Activated T-cell treated with anti-CD3 and anti-CD28 coated beads, Interleukin-2, amount 50 U/mL, for 4 hours (primary cell): ENCODE measurements at places on chromosomes 6 and 20.

- DNase-seq: no peak
These were observed 28.1 kb downstream of the PKIG start for GRCh38 chr20:44610313-44610962.

DNA sequence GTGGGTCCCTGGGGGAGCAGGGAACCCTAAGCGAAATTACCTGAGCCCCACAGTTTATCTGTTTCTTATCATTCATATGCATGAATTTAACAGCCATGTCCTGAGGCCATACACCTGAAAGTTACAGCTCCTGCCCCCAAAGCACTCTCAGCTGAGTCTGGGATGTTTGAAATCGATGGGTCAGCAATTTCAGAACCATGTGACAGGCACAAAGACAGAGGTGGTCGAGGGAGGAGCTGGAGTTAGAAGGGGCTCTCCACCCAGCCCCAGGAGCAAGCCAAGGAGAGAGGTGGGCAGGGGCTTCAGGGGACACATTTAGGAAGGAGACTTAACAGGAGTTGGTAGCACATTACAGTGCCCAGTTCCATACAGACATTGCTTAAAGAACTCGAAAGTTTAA is 14.9 kb downstream of the TTBK1 start:
- no peak for DNase-seq

GRCh38 chr6:107845777-107846176 is 21.7 kb upstream of the SCML4 start:
- no peak for DNase-seq

DNA sequence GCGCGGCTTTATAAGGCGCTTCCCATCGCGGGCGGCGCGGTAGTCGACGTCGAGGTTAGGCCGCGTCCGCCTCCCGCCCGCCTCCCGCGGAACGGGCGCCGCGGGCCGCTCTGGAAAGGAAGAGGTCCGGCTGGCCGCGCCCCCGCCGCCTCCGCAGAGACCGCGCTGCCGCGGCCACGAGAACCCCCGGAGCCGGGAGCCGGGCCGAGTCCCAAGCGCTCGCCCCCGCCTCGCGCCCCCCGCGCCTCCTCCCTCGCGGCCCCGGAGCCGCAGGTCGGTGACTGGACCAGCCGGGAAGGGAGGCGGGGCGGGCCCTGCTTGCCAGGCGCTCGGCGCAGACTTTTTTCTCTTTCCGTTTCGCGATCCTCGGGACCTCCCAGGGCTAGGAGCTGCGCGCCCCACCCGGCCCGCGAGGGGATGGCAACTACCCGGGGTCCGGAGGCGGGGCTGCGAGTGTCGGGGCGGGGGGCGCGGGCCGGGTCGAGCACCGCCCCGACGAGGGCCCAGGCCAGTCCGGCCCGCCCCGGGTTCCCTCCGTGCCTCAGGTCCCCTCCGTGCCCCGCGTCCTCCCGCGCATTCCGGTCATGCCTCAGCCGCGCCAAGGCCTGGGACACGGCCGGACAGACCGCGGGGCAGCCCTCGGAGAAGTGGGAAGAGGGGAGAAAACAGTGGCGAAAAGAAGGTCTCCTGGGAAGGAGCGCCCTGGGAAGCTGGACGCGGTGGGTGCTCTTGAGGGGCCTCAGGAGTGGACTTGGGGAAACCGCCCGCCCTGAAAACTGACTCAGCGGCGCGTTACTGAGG is 417 bp upstream of the PXDC1 start:
- peak; percentile 59 for DNase-seq

- no peak for DNase-seq
These were observed 2.9 kb downstream of the POU3F2 start for GRCh38 chr6:98836962-98837944.

- no peak for DNase-seq
These were observed 9.2 kb downstream of the SIM1 start for GRCh38 chr6:100455230-100456124.

DNA sequence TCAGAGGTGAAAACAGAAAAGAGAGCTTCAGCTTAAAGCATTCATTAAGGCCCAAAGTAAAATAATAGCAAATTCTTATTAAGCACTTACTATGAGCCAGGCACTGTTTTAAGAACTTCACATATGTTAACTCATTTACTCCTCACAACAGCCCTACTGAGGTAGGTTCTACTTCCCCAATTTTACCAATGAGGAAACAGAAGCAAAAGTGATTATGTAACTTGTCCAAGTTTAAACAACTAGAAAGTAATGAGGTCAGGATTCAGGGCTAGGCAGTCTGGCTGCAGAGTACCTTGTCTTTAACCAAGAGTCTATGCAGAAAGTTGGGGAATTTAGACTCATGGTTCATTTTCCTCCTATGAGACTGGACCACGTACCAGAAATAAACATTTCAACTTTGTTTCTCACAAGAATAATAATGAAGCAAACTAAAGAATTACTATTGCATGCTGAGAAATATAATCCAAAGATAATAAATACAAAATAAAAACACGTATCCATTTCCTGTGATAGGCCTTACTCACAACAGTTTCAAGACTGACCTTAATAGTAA is 3.8 kb downstream of the COL21A1 start:
- no peak for DNase-seq

DNA sequence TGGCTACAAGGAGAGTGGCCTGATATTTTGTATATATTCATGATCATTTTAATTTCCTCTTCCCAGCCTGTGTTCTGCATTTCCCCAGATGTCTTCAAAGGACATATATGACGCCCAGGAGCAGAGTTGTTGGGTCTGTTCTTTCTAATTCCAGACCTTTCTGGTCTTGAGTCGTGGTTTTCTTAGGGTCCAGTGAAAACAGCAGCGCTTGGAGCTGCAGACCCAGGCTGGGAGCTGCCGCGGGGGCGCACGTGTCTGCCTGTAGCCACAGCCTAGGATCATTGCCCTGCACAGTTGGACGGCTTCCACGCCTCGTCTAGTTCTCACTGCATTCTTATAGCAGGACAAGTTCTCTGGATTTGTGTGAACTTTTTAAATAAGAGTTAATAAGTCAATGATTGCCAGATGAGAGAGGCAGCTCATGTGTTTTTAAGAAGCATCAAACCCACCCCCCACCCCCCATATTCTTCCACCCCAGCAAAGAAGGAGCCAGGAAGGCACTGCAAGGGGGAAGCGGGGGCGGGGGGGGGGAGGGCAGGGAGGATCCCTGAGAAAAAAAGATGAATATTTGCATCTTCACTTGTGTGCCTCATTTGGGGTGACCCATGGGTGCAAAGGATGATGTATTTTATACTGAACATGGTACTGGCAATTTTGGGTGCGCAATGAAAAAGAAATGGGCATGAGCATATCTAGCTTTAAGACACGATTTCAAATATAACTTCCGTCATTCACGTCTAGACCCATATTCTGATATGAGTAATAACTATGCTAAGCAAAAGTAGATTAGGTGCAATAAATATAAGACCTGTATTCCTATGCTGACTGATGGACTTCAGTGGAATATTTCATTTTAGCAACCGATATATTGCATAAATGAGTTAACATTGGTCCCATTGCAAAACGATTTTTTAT is 160.0 kb downstream of the TBXT start:
- no peak for DNase-seq

DNA sequence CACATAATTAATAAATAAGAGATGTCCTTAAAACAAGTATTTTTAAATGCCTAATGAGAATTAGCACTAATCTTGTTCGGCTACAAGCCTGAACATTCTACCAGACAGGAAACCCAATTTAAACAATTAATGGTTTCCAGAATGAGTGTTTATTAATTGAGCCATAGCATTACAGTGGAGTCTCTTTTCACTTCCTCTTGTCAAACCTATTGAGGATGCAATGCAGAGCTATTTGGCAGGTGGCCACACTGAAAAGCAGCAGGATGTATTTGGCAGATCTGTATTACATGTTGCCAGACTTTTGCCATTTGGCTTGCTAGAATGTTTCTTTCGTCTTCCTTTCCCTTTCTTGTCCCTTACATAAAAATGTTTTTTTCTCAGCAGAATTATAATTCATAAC is 475.2 kb upstream of the MARCKS start:
- DNase-seq: no peak

- DNase-seq: peak; percentile 87
These were observed 61.9 kb upstream of the TAGAP start for GRCh38 chr6:159106627-159107241.

- DNase-seq: peak; percentile 35
These were observed 23.9 kb upstream of the ASXL1 start for GRCh38 chr20:32333988-32334885.

GRCh38 chr6:156988276-156989158 is 211.3 kb downstream of the ARID1B start:
- no peak for DNase-seq

DNA sequence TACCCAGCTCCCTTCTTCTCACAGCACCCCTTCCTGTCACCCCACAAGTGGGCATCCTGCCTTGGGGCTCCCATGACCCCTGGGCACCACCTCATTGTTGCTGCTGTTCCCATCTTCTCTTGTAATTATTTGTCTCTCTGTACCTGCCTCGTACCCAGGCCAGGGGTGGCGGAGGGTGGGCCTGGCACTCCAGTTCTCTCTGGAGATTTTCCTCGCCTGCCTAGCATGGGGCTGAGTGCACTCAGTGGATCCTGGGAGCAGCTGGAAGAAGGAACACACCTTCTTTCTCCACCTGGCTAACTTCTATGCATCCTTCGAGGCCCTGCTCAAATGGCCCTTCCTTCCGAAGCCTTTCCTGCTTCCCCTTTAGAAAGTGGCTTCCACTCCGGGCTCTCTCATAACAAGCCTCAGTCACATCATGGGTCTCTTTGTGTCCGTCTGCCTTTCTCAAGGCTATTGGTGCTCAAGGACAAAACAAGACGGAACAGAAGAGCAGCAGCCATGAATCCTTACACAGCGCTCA is 79.2 kb downstream of the SRC start:
- no peak for DNase-seq

- no peak for DNase-seq
These were observed 18.4 kb downstream of the ECT2L start for GRCh38 chr6:138814179-138814834.

DNA sequence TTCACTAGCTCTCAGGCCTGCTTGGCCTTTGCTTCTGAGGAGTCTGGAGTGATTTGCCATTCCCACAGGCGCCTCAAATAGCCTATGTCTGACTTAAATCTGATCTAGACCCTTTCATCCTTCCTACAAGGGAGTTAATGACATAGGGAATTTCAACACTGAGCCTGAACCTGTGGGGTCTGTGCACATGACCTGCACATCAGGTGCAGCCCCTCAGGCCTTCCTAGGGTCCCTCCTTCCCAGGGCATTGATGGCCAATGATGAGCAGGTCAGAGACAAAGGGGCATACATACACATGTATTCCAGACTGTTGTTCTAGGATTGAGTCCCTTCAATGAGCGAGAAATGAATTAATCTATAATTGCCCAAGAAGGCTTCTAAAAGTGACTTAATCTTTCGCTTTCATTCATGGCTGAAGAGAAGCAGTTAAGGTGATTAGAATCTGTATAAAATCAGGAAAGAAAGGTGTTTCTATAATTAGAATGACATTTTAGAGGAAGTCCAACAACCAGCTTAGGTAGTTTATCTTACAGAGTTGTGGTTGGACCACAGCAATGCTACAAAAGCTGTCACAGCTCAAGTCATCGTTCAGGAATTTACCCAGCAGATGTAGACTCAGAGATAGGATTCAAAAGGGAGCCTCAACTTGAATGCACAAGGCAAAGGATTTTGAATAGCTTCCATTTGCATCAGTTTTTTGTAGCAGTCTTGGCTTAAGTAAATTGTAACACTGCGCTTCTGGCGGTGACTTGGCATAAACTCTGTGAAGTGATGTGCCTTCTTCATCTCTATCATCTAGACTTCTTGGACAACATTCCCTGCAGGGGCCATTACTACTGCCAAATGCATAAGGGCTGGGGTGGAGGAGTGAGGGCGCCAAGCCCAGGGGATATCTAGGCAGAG is 27.0 kb upstream of the TBC1D7 start:
- DNase-seq: no peak

DNA sequence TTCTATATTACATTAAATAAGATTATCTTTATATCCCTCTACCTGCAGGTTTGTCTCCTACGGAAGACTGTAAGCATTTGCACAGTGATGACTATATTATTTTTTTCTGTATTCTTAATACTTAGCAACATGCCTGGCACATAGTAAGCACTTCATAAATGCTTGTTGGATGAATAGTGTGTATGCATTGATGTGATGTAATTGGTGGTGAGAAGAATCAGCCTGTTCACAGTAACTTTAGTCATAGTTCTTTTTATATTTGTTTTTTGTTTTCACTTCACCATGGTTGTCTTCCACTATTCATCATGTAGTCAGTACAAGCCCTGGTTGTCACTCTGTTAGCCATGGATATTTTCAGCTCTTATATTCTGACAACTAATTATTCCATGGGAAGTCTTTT is 184.0 kb upstream of the FLRT3 start:
- no peak for DNase-seq
